ENCODE measurements at places on chromosomes 16 and 17. TPM values are rescaled to one million over a fixed set of nuclear protein-coding genes. Genes with fewer than 3 reads are reported as not detected.

GRCh38 chr17:721540-721937 lies 6.9 kb upstream of the VPS53 start:
- H3K27me3 ChIP-seq, result no peaks in the 10 kb centered on the region
- no peaks in the 10 kb centered on the region for H3K36me3 ChIP-seq
- DNase-seq, result no peak
- no peaks in the 10 kb centered on the region for H3K4me1 ChIP-seq
- no peak overlapping the region for H3K27ac ChIP-seq

GRCh38 chr17:61587807-61588660 lies 3.0 kb downstream of the NACA2 start:
- no peak for DNase-seq
- no peak overlapping the region for H3K27ac ChIP-seq
- H3K4me3 ChIP-seq, result no peak overlapping the region
- H3K27me3 ChIP-seq, result no peaks in the 10 kb centered on the region
- H3K4me1 ChIP-seq, result no peaks in the 10 kb centered on the region

GRCh38 chr17:39920218-39921210 lies 2.1 kb upstream of the GSDMB start:
- peaks cover 66% of the 10 kb centered on the region for H3K36me3 ChIP-seq
- no peaks in the 10 kb centered on the region for H3K27me3 ChIP-seq
- no peak overlapping the region for H3K27ac ChIP-seq
- no peak overlapping the region for H3K4me3 ChIP-seq
- DNase-seq, result no peak
- H3K4me1 ChIP-seq, result peaks cover 10% of the 10 kb centered on the region

The CDH1 gene
- total RNA-seq, result 0.69 TPM

- no peak overlapping the region for H3K4me3 ChIP-seq
- no peak overlapping the region for H3K27ac ChIP-seq
These were observed 49.9 kb upstream of the KIFC3 start for GRCh38 chr16:57852189-57852588.

GRCh38 chr16:6231398-6231797 lies 1101.2 kb upstream of the RBFOX1 start:
- H3K27ac ChIP-seq, result no peak overlapping the region
- H3K4me1 ChIP-seq, result no peaks in the 10 kb centered on the region
- no peak for DNase-seq
- no peak overlapping the region for H3K4me3 ChIP-seq
- H3K27me3 ChIP-seq, result no peaks in the 10 kb centered on the region
- no peaks in the 10 kb centered on the region for H3K36me3 ChIP-seq

The OTOA gene
- not detected for total RNA-seq

- no peaks in the 10 kb centered on the region for H3K27me3 ChIP-seq
- H3K36me3 ChIP-seq, result no peaks in the 10 kb centered on the region
- peaks cover 30% of the 10 kb centered on the region for H3K4me1 ChIP-seq
- H3K4me3 ChIP-seq, result no peak overlapping the region
- peak overlapping the region; percentile 69 for H3K27ac ChIP-seq
These were observed 223.7 kb upstream of the AXIN2 start for GRCh38 chr17:65785109-65785508.

The COPZ2 gene
- 73.9 TPM for total RNA-seq

DNA sequence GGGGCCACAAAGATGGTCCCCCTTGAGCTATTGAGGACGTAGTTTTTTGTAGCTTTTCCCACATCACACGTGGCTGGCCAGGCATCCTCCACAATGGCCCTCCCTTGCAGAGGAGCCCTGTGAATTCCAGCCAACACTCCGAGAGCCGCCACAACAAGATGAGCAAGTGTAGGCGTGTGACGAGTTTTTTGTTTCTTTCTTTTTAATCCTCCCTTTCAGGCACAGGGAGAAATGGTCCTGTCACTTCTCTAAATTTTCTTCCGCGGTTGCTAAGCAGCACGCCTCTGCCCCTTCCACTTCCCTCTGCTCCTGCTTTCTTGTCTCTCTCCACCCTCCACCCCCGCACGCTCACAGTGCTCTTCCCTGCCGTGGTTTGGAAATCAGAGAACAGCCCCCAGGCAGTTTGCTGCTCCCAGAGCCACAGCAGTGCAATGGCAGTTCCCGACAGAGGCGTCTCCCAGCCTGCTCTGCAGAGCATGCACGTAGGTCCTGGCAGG lies 68.0 kb upstream of the MRTFB start:
- H3K4me1 ChIP-seq, result peaks cover 25% of the 10 kb centered on the region
- H3K4me3 ChIP-seq, result peak overlapping the region; percentile 44
- peak overlapping the region; percentile 42 for H3K27ac ChIP-seq
- DNase-seq, result no peak

The TBC1D3G gene
- total RNA-seq, result not detected

The PIRT gene
- total RNA-seq, result 1.7 TPM

DNA sequence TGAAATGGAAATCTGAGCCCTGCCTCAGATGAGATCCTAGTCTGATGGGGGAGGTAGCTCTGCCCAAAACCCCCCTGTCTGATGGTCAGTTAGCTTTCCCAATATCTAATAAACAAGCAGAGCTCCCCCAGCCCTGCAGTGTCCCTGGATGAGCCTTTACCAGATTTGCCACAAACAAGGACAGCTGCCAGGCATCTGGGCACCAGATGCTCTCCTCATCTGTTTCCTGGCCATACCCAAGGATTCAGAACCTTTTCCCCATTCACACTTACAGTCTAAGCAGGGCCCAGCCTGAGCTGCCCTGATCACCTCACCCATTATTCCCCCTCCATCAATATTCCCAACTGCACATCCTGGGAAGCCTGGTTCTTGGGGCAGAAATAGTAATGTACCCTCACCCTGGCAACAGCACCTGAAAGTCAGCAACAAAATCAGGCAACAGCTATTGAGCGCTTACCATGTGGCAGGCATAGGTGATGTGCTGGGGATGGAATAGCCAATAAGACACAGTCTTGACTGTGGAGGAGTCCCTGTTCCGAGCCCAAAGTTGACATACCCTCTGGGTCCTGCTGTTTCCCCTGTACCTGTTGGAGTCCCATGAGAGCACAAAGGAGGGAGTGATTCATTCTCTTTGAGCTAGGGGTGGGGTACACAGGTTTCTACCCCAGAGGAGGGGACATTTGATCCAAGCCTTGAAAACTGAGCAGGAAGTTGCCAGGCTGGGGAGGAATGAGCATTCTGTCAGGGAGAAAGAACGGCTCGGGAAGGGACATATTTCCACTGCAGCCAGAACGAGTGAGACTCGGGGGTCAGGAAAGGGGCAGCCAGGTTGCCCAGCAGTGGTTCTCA lies 147.4 kb downstream of the TMEM132E start:
- H3K4me1 ChIP-seq, result no peaks in the 10 kb centered on the region
- H3K36me3 ChIP-seq, result no peaks in the 10 kb centered on the region
- DNase-seq, result peak; percentile 81
- H3K27me3 ChIP-seq, result no peaks in the 10 kb centered on the region
- H3K4me3 ChIP-seq, result no peak overlapping the region
- H3K27ac ChIP-seq, result no peak overlapping the region

DNA sequence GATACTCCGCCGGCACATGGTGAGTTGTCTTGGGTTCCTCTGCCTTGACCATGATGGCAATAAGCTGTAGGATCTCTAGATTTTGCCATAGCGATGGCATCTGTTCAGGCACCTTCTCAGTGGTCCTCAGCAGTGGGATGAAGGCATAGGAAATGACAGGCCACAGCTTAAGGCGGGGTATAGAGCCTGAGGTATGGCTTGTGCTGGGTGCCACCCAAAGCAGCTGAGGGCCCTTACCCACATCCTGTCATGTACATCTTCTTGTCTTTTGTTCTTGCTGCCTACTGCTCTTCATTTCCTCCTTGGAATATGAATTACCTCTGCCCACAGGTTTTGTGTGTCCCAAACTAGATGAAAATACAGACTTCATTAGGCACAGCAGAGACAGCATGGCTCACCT lies 29.5 kb downstream of the KAT7 start:
- no peak for DNase-seq
- H3K27ac ChIP-seq, result no peak overlapping the region
- H3K4me3 ChIP-seq, result no peak overlapping the region
- no peaks in the 10 kb centered on the region for H3K27me3 ChIP-seq
- H3K36me3 ChIP-seq, result peaks cover 22% of the 10 kb centered on the region

DNA sequence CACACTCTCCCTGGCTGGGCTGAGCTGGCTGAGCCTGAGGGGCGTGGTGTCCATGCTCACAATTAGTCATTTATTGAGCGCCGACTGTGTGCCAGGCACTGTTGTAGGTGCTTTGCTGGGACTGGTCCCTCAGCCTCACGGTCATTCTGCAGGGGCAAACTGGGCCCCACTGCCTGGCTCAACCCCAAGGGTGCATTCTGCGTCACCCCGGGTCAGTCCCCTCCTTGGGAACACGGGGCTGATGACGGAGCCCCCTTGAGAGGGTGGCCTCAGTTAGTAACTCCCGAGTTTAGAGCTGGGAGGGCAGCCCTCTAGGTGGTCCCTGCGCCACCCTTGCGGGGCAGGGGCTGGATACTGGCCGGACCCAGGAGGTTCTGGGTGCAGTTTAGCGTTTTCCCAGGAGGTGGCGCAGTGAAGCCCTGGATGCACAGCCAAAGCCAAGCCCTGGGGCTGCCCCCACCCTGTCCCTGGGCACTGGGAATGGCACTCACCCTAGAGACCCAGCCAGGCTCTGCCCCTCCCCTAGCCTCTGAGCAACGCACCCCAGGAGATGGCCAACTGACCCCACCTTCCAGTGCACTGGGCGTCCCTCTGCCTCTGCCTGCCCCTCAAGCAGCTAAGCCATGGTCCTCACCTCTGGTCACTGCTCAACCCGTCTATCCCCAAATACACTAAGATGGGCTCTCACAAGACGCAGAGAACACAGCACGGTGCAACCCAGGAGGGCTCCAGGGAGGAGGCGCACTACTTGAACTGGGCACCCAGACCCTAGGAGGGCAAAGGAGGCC lies 243.2 kb upstream of the GSE1 start:
- peak overlapping the region; percentile 50 for H3K27ac ChIP-seq
- no peak for DNase-seq
- peaks cover 81% of the 10 kb centered on the region for H3K4me1 ChIP-seq
- no peak overlapping the region for H3K4me3 ChIP-seq

- DNase-seq, result no peak
- no peak overlapping the region for H3K27ac ChIP-seq
- H3K4me3 ChIP-seq, result no peak overlapping the region
- H3K36me3 ChIP-seq, result no peaks in the 10 kb centered on the region
These were observed 403.0 kb upstream of the ASIC2 start for GRCh38 chr17:33696102-33696501.
